Stimulated activated CD8-positive, alpha-beta memory T cell treated with anti-CD3 and anti-CD28 coated beads, Interleukin-7, amount 100 ng/mL, for 1 hour (primary cell): ENCODE measurements at places on chromosomes 2 and 18.

GRCh38 chr18:3715231-3716080 lies 265.5 kb downstream of the TGIF1 start:
- DNase-seq: no peak

GRCh38 chr2:133788386-133788785 lies 220.1 kb upstream of the NCKAP5 start:
- DNase-seq: no peak

GRCh38 chr18:45930963-45931362 lies 36.2 kb downstream of the EPG5 start:
- DNase-seq: no peak

GRCh38 chr2:64179582-64180321 lies 35.5 kb upstream of the PELI1 start:
- DNase-seq: no peak

- no peak for DNase-seq
These were observed 25.6 kb upstream of the GCFC2 start for GRCh38 chr2:75736276-75736675.

DNA sequence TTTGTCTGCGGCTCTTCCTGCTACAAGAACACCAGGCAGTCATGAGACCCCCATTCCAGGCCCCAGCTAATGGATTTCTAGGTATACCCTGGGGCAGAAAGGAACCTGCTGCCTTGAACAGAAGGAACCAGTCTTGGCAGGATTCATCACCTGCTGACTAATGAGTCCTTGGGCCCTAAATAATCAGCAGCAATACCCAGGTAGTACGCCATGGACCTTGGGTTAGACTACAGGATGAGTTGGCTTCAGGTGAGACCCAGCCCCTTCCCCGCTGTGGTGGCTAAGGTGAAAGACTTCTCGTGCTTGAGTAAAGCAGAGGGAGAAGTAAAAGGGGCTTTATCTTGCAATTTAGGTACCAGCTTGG lies 105.0 kb downstream of the SPIRE1 start:
- DNase-seq: no peak

- DNase-seq: no peak
These were observed 13.1 kb upstream of the CRACDL start for GRCh38 chr2:98948956-98949739.

- DNase-seq: no peak
These were observed 160.4 kb downstream of the CELF4 start for GRCh38 chr18:37405229-37405628.

- DNase-seq: no peak
These were observed 28.8 kb downstream of the SNORC start for GRCh38 chr2:232898592-232899543.

DNA sequence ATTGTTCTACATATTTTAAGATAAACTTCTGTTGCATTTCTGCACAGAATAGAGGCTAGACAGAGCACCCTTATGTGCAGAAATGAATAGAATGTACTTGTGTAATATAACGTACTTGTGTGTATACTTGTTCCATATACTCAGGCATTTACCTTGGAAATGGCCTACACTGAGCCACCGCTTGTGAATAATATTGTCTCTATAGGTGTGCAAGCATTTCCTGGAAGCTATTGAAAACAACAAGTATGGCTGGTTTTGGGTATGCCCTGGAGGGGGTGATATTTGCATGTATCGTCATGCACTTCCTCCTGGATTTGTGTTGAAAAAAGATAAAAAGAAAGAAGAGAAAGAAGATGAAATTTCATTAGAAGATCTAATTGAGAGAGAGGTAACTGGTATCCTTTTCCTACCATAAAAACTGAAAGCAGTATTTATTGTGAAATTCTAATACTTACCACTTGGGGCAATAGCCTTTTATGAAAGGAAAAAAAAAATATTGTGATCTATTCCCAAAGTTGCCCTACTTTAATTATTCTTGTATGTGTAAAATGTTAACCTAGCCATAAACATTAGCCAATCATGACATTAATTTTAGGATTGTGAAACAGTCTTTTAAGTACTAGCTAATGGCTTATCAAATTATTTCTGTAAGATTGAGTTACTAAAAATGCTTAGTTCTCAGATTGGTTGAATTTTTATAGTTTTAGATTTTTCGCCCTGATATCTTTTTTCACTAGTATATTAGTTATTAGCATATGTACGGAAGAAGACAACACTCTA lies 18.0 kb downstream of the ZC3H15 start:
- no peak for DNase-seq

GRCh38 chr2:20313659-20314058 lies 37.0 kb downstream of the PUM2 start:
- no peak for DNase-seq

DNA sequence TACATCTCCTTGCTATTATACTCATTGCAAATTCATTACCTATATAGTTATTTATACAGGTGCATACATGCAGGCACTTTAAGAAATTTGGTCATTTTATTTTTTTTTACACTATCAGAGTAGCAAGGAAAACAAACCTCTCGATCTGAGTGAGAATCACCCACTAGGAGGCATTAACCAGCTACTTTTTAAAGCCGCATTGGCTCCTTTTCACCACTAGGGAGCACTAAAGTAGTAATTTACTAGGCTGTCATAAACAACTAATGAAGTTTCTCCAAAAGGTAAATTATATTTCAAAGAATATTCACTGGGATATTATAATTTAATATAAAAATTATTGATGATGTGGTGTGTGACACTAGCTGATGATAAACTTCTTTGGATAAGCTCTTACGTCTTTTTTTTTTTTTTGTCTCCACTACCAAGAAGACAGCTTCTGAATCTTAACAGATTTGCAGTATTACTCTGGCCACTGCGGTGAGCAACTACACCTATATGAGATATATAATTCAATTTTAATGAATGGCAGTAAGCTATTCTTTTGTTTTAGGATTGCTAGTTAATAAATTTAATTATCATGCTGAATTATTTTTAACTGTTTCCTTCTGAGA lies 101.9 kb downstream of the NOL4 start:
- DNase-seq: no peak

DNA sequence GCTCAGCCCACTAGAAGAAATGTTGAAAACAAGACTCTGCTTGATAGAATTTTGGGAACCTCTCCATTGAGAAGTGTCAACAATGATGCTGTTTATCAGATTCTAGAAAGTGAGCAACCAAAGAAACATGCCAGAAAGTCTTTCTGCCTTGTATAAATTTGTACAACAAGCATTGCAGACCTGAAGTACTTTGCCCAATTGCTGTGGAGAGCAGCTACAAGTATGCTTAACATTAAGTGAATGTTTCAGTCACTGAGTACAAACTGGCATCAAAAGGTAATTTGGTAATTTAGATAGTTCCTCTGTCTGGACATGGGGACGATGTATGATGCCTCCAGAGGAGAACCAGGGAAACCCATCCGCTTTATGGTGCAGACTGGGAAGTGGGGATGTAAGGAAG lies 33.4 kb upstream of the SKA1 start:
- DNase-seq: no peak

DNA sequence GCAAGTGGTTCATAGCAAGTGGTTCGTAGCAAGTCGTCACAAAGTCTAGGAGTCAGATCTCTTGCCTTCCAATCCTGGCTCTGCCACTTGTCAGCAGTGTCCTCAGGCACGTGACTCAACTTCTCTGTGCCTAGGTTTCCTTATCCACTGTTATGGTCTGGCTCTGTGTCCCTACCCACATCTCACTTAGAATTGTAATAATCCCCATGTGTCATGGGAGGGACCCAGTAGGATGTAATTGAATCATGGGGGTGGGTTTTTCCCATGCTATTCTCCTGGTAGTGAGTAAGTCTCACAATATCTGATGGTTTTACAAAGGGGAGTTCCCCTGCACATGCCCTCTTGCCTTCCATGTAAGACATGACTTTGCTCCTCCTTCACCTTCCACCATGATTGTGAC lies 51.8 kb upstream of the AP1S3 start:
- no peak for DNase-seq

DNA sequence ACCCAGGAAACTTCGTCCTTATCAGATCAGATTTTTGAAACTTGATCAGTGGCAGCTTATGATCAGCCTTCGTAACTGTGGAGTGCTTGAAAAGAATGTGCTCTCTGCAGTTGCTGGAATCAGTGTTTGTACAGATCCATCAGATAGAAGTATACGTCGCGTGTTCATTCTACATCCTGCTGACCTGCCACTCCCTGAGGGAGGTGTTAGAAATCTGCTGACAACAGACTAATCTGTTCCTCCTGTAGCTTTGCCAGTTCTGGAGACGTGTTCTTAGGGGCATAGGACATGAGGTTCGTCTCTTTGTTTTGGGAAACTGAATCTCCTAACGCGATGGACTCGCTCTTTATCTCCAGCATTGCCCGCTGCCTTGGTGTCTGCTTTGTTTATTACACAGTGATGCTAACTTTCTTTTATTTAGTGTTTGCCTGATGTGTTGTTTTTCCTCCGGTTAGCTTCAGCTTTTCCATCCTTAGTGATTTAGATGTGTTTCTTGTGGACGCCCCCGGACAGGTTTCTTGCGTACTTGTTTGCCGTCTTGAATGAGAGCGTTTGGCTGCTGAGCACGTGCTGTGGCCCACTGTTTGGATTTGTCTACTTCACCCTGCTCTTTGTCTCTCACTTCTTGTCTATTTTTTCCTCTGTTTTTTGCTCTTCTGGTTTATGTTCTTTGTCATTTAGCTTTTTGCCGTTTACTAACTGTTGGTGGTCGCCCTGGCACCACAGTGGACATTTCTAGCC lies 17.4 kb upstream of the GAL3ST2 start:
- no peak for DNase-seq

DNA sequence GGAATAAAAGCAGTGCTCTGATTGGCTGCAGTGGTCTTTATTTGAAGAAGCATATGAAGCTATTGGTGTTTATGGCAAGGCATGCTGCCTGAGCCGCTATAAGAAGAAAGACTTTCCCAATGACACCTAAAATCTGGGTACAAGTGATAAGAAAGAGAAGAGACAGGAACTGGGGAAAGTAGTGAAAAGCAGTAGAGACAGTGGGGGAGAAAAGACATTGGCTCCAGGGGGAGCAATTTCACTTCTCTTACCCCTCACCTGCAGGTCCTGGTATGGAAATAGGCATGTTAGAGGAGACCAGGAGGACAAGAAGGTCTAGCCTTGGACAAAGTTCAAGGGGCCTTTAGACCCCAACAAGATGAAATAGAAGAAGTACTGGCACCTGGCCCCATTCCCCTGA lies 47.1 kb downstream of the PLCL1 start:
- no peak for DNase-seq

GRCh38 chr18:63322908-63323634 lies 3.5 kb upstream of the BCL2 start:
- DNase-seq: no peak

DNA sequence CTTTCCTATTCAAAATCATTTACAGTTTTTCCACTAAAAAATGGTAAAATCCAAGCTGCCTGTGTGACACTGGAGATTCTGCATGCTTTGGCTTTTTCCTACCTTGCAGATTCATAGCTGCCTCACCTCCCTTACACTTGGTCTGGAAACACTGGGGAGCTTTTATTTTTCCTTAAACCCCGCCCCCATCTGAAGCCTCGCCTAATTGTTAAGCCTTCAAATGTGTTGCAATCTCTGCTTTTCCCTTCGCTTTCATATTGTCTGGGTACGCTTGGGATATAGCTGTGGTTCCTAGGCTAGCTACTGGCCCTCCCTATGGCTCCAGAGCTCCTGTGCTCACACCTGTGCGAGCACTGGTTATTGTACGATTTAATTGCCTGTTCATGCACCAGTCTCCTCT lies 942.4 kb upstream of the GYPC start:
- no peak for DNase-seq

- DNase-seq: no peak
These were observed 3.0 kb downstream of the TMEM37 start for GRCh38 chr2:119434664-119435063.

DNA sequence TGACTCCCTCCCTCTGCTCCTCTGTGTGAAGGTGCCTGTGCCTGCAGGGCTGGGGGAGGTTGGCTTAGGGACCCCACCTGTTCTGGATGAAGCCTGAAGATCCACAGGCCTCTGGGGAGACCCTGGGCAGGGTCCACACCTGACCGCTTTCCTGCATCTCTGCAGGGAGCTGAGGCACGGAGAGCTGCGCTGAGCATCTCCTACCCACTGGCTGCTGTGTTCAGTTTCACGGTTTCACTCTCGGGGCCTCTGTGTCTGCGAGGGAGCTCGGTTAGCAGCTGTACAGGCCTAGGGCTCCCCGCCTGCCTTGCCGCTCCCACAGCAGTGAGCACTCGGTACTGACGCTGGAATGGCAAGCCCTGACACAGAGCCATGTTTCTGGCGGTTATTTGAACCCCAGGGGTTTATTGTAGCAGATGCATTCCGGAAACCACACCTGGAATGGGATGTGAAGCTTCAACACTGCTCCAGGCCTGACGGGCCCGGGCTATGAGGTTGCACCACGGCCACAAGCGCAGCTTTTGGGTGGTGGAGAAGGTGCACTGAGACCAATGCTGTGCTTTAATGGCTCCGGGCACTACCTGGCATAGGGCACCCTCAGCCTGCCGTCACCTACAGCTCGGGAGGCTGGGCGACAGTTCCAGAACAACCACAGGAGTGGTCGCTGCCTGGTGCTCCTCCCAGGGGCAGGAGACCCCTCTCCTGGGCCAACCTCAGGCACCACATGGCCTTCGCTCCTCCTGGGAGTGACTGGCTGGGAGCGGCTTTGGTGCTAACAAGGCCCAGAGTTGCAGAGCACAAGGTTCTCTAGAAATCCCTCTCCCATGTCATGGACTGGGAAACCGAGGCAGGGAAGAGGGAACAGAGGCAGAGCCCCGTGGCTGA lies 257.9 kb downstream of the NDUFA10 start:
- DNase-seq: no peak

- DNase-seq: no peak
These were observed 54.2 kb downstream of the TSN start for GRCh38 chr2:121809607-121810006.

DNA sequence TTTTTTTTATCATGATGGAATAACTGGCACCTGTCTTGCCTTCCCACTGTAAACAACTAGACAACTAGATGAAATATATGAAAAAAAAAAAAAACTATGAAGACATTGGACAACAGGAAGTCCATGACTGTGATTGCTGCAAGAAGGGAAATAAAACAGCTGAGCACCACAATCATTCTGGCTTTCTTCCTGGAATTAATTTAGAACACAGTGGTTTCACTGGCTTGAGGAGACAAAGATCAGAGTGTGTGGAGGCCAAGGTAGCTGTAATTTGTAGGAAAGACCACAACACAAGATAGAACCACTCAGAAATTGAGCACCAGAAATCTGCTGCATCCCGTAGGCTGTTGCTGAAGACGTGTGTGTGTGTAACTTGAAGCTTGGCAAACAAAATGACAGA lies 121.1 kb upstream of the PID1 start:
- no peak for DNase-seq

DNA sequence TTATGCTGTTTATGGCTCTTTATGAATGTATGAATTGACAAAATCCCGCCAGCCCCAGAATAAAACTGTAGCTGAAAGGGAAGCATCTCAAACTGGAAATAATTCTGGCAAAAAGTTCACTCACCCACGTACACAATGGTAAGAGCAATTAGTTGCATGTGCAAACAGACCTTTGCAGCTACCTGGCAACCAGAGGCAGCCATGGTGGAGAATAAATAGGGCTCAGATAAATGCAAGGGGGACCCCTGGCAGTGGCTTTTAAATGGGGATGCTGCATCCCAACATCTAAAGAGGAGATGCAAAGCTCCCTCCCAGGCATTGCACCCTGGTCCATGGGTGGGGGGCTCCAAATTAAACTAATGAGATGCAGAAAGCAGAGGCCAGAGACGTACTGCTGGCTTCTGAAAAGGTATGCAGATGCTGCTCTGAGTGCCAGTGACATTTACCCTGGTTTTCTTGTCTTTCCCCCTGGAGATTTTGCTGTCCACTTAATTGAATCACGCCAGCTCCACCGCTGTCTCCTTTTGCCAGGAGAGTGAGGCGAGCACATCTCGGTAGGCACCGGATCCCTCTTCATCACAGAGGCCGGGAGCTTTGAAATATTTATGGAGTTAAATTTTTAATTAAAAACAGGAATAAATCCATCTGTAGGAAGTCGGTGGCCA lies 126.6 kb upstream of the NRP2 start:
- no peak for DNase-seq
